ENCODE measurements at places on chromosomes 2 and 18.

- DNase-seq = no peak
Observed at GRCh38 chr18:9082711-9083510, 19.6 kb upstream of the NDUFV2 start.

DNA sequence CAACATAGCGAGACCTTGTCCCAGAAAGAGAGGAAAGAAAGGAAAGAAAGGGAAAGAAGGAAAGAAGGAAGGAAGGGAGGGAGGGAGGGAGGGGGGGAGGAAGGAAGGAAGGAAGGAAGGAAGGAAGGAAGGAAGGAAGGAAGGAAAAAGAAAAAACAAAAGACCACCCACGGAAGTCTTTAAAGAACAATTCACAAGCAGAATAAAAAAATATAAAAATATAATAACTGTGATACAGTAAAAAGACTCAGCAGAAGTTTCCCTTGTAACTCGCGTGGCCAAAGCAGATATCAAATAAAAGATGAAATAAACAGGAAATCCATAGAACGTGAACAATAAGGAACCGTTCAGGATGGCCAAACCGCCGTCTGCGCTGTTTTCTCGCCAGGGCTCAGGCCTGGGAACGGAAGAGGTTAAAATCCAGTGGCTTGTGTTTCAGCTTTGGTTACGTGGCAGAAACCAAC is 1.2 kb upstream of the SLC1A4 start:
- no peak for DNase-seq

- no peak for DNase-seq
Observed at GRCh38 chr2:196234672-196235071, 63.3 kb upstream of the STK17B start.

DNA sequence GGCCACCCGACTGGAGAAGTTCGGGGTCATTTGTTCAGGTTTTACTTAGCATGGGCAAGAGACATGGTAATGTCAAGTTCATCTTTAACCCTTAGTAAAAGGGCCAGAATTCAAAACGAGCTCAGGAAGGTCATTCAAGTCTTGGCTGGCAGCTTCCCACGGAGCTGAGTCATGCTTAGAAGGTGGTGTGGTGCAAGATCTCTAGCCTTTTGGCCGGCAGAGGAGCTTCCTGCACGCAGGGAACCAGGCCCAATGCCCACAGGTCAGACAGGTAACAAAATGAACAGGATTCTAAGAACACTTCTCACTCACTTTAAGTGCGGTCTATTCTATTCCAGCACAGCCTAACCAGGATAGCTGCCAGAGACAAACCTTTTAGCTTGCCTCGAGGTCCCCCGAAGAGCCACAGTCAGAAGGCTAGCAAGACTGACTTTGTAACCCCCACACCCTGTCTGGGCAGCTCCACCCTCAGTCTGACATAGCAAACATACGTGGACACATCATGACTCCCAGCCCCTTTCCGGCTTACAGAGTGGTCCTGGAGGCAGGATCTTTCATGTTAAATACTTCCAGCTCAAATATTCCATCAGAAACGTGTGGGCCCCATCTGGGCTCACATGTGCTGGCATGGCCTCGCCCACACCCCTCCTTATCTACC is 292.7 kb downstream of the BCL11A start:
- DNase-seq = no peak

DNA sequence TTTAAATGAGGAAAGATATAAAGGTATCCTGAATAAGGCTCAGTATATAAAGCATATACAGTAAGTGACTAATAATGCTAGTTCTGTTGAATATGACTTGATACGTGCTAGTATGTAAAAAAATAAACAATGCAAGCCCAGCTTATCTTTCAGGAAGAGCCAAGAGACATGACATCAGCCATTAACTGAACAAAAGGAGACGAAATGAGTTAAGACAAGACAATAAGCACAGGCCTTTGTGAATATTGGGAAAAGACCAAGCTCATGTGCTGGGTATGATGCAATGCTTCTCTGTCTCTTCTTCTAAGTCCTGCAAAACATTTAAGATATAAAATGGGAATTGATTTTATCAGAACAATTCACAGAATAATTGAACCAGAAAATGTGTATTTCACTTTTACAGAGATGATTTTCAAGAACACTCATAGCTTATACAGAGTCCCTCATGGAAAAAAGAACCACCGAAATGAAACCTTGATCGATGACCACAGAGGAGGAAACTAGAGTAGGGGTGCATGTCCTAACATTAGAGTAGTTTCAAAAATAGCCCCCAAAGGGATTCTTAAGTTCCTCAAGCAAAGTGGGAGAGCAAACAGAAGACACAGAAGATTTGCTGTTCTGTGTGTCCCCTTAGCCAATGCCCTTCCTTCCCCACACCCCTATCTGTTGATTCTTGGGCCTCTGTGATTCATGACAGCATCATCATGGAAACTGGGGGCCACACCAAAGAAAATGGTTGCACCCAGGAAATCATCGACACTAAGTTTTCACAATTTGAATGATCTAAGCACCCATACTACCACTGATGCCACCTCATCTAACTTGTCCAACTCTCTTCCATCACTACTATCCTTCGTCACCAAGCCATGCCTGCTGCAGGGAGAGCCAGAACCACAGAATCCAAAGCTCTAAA is 68.0 kb upstream of the CRIM1 start:
- DNase-seq = no peak

DNA sequence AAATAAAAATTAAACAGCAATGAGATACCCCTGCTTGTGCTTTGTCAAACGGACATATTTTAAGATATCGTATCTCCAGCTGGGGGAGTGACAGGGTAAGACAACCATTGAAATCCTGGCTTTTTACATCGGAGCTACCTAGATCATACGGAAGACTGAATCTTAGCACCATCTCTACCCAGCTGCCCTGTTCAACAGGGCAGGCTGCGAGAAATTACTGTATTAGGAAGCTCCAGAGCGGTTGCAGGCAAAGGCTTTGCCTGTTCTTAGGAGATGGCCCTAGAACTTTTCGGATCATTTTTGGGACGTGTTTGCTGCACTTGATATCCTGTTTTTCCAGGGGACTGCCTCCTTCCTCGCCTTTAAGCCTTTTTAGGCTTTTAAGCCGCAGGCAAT is 2.0 kb upstream of the PRKCE start:
- DNase-seq = peak; percentile 25

GRCh38 chr2:30931841-30932407 is 124.7 kb upstream of the CAPN13 start:
- DNase-seq = no peak

- DNase-seq = no peak
Observed at GRCh38 chr2:89851583-89851905, 1160.1 kb downstream of the RPIA start.

GRCh38 chr2:17709897-17710296 is 43.7 kb downstream of the SMC6 start:
- DNase-seq = no peak

DNA sequence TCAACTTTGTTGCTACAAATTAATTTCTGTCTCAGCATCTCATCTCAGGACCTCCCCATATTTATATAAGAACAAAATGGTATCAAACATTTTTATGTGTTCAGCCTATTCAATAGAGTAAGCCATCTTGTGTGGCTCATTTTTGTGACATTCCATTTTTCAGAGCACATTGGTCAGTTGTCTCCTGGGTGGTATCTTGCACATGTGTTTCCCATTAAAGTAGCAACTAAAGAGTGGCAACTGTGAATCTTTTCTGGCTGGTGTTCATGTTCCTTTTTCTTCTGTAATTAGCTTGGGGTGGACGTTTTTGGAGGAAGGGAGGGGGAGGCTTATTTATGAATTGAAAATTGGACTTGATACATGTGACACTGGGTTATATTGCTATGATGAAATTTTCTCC is 45.4 kb upstream of the EFEMP1 start:
- DNase-seq = no peak

DNA sequence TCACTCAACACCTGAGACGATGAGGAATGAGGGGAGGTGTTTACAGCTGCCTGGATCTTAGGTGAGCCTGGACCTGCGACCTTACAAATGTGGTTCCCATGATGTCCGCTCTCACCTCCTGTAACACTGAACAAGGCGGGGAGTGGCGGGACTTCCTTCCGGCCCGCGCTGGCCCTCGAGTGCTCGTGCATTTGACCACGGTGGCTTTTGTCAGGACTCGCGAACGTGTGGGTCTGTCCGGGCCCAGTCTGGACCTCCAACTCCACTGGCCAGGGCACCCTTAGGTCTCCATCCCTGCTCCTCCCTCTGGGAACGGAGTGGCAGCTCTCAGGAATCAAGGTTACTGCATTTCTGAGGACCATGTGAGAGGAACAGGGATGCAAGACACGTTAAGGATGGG is 263.0 kb upstream of the SALL3 start:
- no peak for DNase-seq
